Ammon's horn (tissue), 1 donor: ENCODE measurements at places on chromosomes 2 and 18.

GRCh38 chr2:199457147-199458008, at the start of gene SATB2:
Gene SATB2, minus strand, starts transcription at chr2:199457939. Its CDS starts 1,902 bp downstream, at chr2:199456037.
- DNase-seq = no peak

GRCh38 chr2:234304950-234305349, 191.9 kb downstream of the ARL4C start:
- no peak for DNase-seq

- no peak for DNase-seq
These were observed 13.4 kb downstream of the CNOT9 start for GRCh38 chr2:218582076-218582475.

DNA sequence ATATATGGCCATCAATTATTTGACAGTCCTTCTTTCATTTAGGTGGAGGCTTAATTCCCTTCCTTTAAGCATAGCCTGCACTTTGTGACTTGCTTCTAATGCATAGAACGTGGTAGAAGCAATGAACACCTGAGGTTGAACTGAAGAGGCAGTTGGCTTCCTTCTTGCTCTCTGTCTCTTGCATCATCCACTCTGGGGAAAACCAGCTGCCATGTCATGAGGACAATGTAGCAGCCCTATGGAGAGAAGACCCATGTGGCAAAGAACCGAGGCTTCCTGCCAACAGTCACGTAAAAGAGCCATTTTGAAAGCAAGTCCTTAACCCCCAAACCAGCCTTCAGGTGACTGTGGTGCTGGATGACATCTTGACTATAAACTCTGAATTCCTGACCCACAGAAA, 46.8 kb downstream of the ATOH8 start:
- no peak for DNase-seq
